ENCODE measurements at places on chromosomes 1 and 21. TPM values are rescaled to one million over a fixed set of nuclear protein-coding genes. Genes with fewer than 3 reads are reported as not detected.
A peak's percentile ranks its signal among the peaks of the same experiment; 100 is the strongest.

DNA sequence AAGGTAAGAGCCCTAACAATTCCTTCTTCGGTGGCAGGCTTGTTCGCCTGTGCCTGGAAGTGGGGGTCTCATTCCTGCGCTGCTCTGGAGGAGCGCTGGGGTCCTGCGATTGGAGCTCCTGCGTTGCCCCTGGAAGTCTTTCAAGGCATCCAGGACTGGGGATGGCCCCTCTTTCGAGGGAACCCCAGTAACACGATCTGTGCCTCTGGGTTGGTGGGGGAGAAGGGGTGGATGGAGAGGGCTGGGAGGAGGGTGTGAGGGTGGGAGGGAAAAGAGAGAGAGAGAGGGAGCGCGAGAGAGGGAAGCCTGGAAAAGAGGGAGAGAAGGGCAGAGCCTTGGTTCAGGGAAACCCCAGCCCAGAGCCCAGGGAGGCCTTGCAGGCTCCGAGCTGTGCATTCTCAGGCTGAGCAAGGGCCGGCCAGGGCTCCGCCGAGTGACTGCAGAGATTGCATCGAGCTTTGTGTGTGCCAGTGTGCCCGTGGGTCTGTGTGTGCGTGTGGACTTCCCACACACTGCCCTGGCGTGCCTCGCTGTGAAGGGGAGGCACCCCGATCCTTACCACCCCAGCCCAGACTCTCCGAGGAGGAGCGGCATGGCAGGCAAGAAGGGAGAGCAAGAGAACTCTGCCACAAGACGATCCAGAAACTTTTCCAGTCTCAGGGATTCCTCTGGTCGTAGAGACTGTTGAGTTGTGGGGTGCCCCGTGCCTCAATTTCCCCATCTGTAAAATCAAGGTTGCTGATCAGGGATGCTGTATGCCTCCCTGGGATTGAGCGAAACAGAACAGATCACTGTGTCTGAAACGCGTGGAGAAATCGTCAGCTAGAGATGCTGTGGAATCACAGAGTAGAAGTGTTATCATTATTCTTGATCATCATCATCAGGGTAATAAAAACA, 619 bp downstream of the BCL9 start:
- peak overlapping the region; percentile 95 for H3K27ac ChIP-seq
- no peaks in the 10 kb centered on the region for H3K27me3 ChIP-seq
- DNase-seq: peak; percentile 69
- H3K36me3 ChIP-seq: no peaks in the 10 kb centered on the region
- H3K4me1 ChIP-seq: peaks cover 29% of the 10 kb centered on the region
- H3K4me3 ChIP-seq: peak overlapping the region; percentile 39

The LCE2A gene
- total RNA-seq: not detected

GRCh38 chr1:232508130-232508701, 121.7 kb downstream of the SIPA1L2 start:
- no peak overlapping the region for H3K27ac ChIP-seq
- DNase-seq: no peak
- no peaks in the 10 kb centered on the region for H3K4me1 ChIP-seq
- no peaks in the 10 kb centered on the region for H3K36me3 ChIP-seq

The KLHDC9 gene
- total RNA-seq: 1.4 TPM

DNA sequence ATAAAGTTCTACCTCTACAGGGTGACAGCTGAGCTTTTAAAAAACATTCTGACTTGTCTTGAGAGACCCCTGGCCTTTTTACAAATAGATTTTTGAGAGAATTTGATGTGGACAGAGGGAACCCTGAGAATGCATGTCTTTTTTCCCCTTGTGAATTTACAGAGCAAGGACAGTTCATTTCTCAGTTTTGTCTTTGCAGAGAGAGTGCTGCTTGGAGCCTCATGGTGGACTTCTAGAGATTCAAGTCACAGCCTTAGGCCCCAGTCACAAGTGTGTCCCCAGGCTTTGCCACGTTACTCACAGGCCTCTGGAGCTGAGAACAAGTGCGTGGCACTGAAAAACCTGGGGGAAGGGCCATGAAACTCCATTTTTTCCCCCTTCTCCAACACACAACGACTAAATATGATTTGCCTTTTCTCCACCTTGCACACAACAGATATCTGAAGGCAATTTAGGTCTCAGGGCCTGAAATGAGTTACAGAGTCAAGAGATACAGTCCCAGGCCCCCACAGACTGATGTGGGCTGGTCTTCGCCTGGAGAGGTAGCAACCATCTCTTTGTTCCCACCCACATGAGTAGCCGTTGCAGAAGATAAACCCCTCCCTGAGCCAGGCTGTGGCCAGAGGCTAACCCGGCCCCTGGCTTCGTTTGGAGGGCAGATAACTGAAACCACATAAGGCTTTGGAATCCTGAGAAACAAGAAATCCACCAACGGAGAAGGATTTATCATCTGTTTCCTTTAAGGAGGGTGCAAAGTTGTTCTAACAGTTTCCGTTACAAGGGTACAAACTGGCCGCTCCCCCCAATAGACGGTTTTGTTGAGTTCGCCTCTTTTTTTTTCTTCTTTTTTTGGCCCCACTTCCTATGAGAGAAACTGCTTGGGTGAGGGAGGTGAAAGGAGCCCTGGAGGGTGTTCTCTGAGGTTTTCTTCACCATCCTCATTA, 1.0 kb upstream of the PIGV start:
- peaks cover 35% of the 10 kb centered on the region for H3K4me1 ChIP-seq
- peak overlapping the region; percentile 99 for H3K27ac ChIP-seq
- no peaks in the 10 kb centered on the region for H3K36me3 ChIP-seq
- H3K4me3 ChIP-seq: peak overlapping the region; percentile 41
- H3K27me3 ChIP-seq: no peaks in the 10 kb centered on the region

GRCh38 chr21:26972192-26972591, 5.3 kb upstream of the ADAMTS5 start:
- H3K27ac ChIP-seq: no peak overlapping the region
- no peaks in the 10 kb centered on the region for H3K4me1 ChIP-seq
- no peak for DNase-seq
- H3K27me3 ChIP-seq: peaks cover 27% of the 10 kb centered on the region
- no peak overlapping the region for H3K4me3 ChIP-seq

All from hepatocyte (in vitro differentiated cells).